ENCODE measurements at places on chromosomes 7 and 10.

GRCh38 chr7:25863005-25863728 is 288.8 kb upstream of the NFE2L3 start:
- DNase-seq = no peak

DNA sequence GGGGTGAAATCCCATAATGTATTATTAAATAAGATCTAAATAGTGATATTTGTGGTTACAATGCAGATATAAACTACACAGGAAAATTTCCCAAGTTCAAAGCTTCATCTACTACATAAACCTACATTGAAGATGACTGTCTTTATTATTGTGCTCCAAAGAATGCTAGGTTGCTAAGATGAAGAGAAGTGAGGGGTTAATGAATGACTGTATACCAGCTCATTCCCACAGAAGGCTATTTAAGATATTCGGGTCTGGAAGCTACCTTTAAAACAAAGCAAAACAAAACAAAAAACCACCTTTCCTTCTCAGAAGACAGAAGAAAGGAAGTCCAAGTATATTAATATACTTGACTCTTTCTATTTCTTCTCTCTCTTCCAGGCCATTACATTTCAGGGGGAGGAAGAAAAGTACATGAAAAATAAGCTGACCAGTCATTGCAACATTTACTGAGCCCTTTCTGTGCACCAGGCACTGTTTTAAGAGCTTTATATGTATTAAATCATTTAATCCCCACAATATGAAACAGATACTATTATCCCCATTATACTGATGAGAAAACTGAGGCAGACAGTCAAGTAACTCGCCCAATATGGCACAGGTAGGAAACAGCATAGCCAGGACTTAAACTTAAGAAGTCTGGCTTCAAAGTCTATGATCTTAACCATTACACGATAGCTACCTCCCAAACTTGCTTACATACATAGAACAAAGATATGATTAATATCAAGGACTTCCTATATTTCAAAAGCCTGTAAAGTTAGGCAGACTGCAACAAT is 48.1 kb downstream of the TNPO3 start:
- no peak for DNase-seq

GRCh38 chr7:139603896-139604295 is 80.4 kb downstream of the CLEC2L start:
- DNase-seq = no peak

- DNase-seq = no peak
Observed at GRCh38 chr7:28065308-28065707, 115.3 kb downstream of the JAZF1 start.

DNA sequence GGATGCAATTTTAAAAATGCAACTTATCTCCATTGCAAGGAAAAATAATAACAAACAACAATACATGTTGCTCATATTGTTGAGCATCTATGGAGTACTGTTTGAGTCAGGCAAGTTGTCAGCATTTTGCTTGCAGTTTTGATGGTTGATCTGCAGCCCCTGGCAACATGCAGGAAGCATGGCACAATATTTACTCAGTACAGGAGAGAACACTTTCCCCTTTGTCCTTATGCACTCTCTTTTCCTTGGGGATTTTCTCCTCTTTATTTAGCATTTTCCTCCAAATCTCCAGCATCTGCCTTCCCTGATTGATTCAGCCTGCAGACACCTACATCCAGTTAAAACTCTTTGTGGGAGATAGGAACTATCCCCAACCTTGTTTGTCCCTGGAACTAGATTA is 620.5 kb upstream of the LRRN3 start:
- DNase-seq = no peak

GRCh38 chr7:57201021-57201894 is 69.0 kb upstream of the ZNF479 start:
- no peak for DNase-seq

DNA sequence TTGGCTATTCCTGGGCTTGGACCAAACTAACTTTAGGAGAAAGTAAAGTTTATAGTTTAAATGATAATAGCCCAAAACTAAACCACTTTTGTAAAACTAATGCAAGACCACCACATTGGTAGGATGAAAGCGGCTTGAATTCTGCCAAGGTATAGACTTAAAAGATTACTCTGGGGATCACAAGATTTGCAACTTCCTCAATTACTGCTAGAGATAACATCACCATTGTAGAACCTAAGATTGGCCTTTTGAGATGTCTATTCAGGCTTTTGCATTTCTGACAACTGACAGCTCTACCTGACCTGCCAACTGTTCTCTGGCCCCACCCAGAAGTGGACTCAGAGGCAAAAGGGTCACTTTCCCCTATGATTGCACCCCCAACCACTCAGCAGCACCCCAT is 162.4 kb downstream of the TNS3 start:
- no peak for DNase-seq

GRCh38 chr7:155961241-155962190 is 149.3 kb upstream of the SHH start:
- no peak for DNase-seq

GRCh38 chr7:92421676-92422435 is 25.4 kb upstream of the GATAD1 start:
- no peak for DNase-seq

DNA sequence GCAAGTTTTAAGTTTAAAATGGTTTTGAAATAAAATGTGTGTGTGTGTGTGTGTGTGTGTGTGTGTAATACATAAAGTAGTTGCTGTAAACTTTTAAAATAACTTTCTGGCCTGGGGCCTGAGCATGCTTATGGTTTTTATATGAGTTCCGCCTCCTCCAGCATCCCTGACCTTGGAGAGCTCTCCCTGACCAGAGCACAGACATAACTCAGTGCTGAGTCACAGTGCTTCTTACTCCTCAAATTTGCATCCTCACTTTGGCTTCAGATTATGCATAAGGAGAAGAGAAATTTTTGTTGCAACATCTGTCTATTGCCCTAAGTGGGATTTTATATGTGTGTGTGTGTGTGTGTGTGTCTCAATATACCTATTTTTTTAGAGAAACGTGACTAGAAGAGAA is 200.8 kb downstream of the ELMO1 start:
- no peak for DNase-seq

DNA sequence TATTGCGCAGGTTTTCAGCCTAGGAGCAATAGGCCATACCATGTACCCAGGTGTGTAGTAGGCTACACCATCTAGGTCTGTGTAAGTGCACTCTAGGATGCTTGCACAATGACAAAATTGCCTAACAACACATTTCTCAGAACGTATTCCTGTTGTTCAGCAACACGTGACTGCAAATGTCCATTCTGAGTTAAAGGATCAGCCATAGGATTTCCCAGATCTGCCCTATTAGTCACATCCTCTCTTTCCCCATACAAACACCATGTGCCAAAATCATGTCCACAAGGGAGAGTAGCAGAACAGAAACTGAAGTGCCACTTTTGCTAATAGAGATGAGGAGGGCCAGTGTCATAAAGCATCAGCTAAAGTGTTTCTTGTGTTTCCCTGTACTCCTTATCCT is 42.6 kb upstream of the AMPH start:
- no peak for DNase-seq

- no peak for DNase-seq
Observed at GRCh38 chr10:33026422-33026821, 68.4 kb upstream of the ITGB1 start.

DNA sequence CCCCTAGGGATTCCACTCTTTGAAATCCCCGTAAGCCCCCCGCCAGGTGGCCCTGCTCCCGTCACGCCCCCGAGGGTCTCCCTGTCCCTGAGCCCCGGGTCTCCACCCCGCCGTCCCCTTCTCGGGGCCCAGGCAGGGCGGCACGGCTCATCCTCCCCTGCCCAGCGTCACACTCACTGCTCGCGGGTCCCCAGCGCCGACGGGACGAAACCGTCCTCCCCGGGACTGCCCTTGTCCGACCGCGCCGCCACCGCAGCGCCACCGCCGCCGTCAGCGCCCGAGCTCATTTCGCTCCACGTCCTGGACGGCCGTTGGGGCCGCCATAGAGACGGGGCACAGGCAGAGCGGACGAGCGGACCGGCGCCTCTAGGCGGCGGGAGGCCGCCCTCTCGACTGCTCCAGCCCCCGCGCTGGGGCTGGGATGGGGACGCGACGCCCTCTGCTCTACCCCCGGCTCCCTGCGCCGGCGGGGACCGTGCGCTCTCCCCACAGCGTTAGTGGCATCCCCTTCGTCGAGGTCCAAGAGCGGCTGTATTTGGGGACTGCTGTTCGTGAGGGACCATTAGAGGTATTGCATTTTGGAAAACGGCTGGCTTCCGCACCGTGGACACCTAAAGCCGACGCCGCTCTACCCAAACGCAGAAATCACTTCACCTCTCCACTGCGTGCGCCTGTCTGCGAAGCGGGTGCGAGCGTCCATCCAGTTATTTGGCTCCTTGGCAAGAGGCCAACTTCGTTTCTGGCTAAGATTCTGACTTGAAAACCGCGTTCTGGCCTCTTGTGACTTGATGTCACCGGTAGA is at the start of gene EEF1AKMT2:
Gene EEF1AKMT2, minus strand, starts transcription at position 341 of the 802 bp plus-strand sequence. Its CDS starts 54 bp downstream, at position 287.
- DNase-seq = peak; percentile 94

DNA sequence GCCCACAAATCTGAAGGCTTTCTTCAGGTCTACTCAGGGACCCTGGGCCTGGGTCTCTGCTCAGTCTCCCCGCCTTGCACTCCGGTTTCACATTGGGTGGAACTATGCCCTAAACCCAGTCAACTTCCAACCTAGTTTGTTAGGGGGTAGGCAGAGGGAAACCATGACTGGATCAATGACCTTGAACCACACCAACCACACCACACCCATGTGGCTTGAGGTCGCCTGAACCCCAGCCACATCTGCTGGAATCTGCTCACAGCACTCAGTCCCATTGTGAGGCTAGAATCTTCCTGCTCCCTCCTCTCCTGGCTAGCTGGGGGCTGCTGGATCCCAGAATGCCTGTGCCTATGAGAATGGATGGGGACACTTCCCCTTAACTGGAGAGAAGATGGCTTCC is 17.9 kb downstream of the RFC2 start:
- no peak for DNase-seq

DNA sequence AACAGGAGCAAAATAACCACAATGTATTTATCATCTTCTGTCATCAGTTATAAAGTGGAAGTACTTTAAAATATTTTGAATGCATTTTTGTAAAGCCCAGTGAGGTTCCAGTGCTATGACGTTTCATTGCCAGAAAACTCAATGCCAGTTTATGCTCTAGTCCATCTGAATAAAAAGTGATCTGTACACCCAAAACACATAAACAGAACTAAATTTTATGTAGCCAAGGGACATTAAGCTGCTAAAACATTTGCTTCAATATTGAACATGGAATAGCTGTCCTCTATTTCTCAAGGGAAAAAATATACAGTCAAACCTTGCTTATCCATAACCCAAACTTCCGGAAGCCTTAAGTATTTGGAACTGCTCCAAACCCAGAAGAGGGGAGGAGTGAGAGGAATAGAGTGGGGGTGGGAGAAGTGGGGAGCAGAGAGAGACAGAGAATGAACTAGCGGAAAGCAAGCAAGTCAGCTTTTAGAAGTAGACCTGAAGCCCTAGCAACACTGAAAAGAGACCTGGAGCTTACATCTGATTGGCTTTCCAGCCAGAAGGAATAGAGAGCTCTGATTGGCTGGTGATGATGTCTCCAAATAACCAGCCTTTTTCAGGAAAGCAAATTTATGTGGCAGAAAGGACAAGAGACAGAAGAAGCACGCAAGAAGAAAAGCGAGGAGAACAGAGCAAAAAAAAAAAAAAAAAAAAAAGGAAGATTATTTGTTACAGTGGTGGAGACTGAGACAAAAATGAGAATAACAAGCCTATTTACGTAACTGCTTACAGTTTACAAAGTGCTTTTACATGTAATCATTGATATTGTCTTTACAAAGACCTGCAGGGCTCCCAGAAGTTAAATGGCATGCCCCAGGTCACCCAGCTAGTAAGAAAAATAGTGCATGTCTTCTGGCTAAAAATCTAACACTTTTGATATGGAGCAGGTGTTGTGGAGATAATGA is 196.0 kb downstream of the RNLS start:
- no peak for DNase-seq

GRCh38 chr10:11444531-11445228 is 166.8 kb downstream of the USP6NL start:
- no peak for DNase-seq

DNA sequence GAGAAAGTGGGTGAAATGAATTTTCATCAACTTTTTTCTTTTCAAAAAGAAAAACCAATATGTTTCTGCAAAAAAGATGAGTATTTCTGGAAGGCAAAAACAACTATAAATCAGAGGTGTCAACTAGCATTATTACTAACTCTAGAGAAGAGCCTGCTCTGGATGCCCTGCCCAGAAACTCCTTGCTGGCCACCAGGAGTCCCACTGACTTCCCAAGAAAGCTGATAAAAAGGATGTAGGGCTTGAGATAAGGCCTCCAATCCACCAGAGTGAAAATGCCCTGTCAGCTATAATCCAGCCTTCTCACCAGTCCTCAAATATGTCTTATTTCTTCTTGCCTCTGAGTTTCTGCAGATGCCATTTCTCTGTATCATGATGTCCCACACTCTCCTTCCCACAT is 16.7 kb upstream of the FZD1 start:
- DNase-seq = no peak
